Stimulated activated CD4-positive, alpha-beta T cell treated with anti-CD3 and anti-CD28 coated beads, Interleukin-2, amount 100 ng/mL, for 24 hours (primary cell): ENCODE measurements at places on chromosomes 3 and 15.

GRCh38 chr3:141184430-141184829 is 47.2 kb upstream of the PXYLP1 start:
- DNase-seq, result no peak

DNA sequence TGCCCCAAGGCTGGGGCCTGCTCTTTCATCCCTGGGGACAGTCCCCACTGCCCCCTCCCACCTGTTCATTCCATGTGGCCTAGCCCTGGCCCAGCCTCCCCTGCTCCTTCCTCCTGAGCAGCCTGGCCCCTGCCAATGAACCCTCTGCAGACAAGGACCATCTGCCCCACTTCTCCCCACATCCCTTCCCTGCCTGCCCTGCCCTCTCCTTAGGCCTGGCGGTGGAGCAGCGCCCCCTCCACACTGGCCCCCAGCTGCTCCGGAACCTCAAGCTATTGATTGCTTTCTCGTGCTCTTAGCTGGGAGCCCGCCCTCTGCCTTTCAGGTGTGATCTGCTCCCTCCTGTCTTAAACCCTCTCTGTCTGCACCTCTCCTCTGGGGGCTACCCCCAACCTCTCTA is 8.0 kb downstream of the PLXNA1 start:
- no peak for DNase-seq

DNA sequence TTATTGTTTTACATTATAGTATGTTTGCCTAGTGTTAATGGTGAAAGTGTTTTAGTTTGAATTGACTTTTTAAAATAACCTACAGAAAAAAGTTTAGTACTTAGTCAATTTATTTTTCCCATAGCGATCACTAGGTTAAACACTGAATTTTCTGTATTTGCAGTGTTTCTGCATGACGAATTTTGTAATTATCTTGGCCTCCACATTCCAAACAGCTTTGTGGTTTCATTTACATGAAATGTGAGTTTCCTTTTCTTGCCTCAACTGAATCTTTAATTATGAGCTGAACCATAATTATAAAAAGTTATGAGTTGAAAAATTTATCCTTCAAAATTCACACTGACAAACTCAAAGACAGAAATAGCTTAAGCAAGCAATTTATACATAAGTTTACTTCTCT is 235.5 kb downstream of the CTNNB1 start:
- no peak for DNase-seq

GRCh38 chr3:134029734-134030378 is at the start of gene SLCO2A1:
TSS of gene SLCO2A1 (minus strand) at chr3:134029925. CDS start at chr3:134029802, 123 bp downstream.
- peak; percentile 30 for DNase-seq

DNA sequence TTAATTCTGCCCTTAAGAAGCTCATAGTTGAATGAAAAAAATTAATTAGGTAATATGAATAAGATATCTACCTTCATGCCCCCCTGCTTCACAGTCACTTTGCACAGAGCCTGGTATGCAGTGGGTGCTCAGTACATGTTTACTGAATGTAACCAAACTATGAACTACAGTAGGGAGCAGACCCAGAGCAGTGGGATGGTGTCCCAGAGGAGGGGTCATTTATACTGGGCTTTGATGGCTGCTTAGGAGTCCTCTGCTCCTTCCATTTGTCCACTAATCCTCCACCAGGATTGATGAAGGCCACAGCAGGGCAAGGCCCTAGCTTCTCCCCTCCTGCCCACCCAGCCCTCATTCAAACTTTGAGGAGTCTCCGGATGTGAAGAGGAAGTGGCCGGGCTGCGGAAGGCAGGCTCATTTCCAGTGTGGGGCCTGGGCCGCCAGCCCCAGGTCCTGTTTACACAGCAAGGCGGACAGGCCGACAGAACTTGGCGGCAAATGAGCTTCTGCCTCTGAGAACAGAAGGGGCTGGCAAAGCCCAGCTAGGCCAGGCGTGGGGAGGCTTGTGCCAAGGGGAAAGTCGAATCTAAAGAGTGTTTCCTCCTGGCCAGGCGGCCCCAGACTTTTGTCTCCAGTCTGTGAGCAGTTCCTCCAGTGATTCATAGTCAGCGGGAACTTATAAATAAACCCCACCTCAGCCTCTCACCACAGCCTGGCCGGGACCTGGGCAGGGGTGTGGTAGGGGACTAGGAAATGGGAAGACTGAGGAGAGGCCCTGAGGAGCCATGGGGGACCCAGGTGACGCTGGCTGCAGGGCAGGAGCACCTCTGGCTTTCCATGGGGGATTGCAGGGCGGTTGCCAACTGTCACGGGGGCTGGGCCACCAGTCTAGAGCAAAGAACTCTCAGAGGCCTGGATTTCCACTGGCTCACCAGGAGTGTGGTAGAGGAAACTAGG is 51.6 kb upstream of the LCTL start:
- DNase-seq, result no peak

DNA sequence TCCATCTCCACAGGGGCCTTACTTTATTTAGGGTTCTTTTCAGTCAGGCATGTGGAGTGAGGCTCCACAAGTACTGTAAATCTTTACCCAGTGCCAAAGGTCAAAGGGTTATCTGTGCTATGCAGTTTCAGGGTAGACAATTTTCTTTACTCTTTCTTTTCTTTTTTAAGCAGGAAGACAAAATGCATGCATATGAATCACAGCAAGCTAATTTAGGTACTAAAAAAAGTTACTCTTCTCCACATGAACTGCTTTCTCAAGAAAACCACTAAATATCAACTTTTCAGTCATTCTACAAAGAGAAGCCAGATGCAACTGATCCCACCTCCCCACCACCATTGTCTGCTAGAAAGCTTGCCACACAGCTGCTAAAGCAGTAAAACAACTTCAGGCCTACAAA is 73.3 kb upstream of the PYGO1 start:
- no peak for DNase-seq

DNA sequence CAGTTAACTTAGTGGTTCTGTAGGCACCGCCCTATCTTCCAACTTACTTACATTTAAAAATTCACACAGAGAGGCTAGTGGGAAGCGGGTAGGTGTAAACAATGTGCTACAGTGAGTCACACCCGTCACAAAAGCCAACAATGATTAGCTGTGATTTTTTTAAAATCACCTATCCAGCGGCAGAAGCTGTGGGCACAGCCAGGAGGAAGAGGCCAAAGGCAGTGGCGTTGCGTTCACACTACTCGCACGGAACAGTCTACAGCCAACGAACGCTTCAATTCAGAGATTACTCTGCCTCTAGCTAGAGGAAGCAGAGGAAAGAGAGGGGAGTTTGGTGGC is 2.5 kb upstream of the NLGN1 start:
- no peak for DNase-seq

GRCh38 chr15:28103831-28104230 is 4.7 kb upstream of the OCA2 start:
- DNase-seq, result no peak

- DNase-seq, result no peak
Observed at GRCh38 chr3:58254144-58254543, 16.6 kb downstream of the ABHD6 start.

- DNase-seq, result peak; percentile 75
Observed at GRCh38 chr15:66946578-66947164, 118.7 kb upstream of the SMAD3 start.

- DNase-seq, result no peak
Observed at GRCh38 chr3:185887066-185887465, 50.7 kb downstream of the TRA2B start.

DNA sequence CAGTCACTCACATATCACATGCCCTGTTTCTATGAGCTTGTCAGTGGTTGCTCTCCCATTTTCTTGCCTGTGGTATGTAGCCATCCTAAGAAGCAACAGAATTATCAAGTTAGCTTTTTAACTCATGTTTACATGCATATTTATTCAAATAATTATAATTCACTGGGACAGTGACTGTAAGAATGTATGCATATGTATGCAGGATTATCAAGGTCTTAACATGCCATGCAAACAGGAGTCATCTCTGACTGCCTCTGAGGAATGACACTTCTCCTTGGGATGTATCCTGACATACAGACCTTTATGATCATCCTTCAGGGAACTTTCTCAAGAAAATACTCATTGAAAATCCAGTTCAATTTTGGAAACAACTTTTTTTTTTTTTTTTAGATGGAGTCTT is 240.9 kb downstream of the CPNE4 start:
- DNase-seq, result no peak

GRCh38 chr3:148420242-148420641 is 277.5 kb upstream of the AGTR1 start:
- no peak for DNase-seq

DNA sequence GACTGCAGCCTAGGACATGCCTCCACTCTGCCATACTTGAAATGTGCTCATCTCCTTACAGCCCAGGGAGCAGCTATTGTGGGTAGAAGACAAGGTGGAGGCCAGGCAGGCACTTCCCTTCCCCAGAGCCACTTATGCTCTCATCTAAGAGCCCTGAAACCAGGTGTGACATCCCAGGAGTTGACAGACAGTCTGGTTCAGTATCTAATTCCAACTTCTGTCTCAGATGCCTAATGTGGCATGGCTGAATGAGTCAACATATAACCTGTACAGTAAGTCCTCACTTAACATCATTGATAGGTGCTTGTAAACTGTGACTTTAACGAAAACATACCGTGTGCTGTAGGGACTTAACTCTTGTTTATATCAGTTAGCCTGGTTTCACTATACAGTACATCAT is 1.2 kb upstream of the CAPN3 start:
- DNase-seq, result no peak

GRCh38 chr3:29605845-29606244 is 325.0 kb downstream of the RBMS3 start:
- no peak for DNase-seq

GRCh38 chr3:9185701-9186100 is 63.7 kb downstream of the SRGAP3 start:
- DNase-seq, result no peak

DNA sequence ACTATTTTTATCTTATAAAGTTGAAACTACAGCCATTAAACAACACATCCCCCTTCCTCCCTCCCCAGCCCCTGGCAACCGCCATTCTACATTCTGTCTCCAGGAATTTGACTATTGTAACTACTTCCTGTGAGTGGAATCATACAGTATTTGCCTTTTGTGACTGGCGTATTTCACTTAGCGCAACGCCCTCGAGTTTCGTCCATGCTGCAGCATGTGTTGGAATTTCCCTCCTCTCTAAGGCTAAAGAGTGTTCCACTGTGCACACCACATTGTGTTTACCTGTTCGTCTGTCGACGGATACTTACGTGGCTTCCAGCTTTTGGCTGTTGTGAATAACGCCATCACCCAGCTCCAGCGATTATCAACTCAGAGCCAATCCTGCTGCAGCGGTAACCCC is 52.0 kb upstream of the DLG1 start:
- DNase-seq, result no peak

DNA sequence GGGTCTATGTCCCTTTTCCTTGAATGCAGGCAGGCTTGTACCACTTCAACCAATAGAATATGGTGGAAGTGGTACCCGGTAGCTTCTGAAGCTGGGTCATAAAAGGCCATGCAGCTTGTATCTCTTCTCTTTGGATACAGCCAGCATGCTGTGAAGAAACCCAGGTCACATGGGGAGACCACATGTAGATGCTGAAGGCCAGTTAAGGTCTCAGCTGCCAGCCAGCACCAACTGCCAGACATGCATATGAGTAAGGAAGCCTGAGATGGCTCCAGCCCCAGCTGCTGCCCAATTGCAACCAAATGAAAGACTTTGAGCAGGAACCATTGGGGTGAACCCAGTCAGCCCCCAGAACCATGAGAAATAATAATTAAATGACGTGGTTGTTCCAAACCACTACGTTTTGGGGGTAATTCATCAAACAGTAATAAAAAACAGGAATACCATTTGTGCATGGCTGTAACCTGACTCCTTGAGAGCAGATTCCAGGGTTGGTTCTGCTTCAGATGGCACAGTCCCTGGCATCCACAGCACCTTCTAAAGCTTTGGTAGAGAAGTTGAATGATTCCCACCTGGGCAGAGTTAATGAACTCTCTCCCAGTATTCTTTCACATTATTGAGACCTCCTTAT is 3.8 kb downstream of the RBP2 start:
- no peak for DNase-seq

- DNase-seq, result no peak
Observed at GRCh38 chr3:100429187-100429716, 27.9 kb downstream of the LNP1 start.

DNA sequence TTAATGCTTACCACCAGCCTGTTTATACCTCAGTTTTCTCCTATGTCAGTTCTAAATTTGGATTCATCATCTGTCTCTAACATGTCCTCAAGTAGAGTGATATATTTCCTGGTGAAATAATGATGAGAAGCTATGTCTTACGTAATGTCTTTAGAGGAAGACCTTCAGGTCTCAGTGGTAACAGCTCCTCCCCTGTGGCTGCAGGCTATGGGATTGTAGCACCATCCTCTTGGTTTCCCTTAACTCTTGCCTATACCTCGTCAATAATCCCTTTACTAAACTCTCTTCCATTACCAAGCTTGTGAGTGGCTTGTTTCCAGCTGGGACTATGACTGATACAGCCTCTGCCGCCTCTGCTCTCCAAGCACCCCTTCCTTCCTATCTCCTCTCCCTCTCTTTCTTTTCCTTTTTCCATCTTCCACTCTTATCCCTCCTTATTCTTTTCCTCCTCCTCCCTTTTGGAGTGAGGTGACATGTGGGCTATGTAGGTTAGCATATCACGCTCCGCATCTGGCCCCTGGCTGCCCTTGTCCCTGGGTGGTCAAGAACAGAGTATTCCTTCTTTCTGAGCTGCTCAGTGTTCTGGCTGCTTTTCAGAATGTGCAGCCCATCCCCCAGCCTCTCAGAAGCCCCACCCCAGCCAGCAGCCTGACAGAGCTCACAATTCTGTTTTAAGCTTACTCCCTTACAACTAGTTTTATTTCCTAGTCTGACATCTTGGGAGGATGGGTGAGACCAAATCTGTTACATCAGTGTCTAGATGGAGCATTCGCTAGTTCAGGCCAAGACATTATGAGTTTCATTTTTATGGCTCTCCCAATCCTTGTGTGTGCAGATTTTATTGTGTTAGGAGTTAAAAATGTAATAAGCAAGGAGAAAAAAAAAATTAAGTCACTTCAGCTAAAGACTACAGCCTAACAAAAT is 75.0 kb upstream of the RNU6-1 start:
- no peak for DNase-seq

DNA sequence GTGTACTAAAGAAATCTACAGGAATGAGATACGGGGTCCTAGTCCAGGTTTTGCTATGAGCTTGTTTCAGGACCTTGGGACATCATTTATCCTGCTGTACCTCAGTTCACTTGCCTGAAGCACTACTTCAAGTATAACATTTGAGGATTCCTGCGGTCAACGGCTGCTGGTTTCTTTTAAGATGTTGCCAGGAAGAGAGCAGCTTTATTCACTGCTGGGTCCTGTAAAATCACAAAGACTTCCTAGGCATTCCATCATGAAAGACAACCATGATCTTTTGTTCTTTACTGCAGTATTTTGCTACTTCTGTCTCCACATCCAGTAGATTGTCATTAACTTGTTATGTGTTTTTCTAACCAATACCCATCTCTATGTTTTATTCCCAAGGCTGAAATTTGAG is 61.0 kb upstream of the PYDC2 start:
- DNase-seq, result no peak

- no peak for DNase-seq
Observed at GRCh38 chr3:190865828-190866227, 3.3 kb upstream of the GMNC start.

GRCh38 chr15:101051291-101052030 is 132.3 kb downstream of the LRRK1 start:
- no peak for DNase-seq
